ENCODE measurements at places on chromosomes 4 and X.
A peak's percentile ranks its signal among the peaks of the same experiment; 100 is the strongest.

- no peak for DNase-seq
Measured at GRCh38 chr4:94412019-94412657, 39.6 kb upstream of the PDLIM5 start.

- DNase-seq = peak; percentile 58
Measured at GRCh38 chrX:108704839-108705238, 31.5 kb downstream of the IRS4 start.

- no peak for DNase-seq
Measured at GRCh38 chr4:102735582-102735981, 25.2 kb downstream of the MANBA start.

- DNase-seq = peak; percentile 76
Measured at GRCh38 chr4:153266988-153267387, 62.7 kb downstream of the TRIM2 start.

- DNase-seq = no peak
Measured at GRCh38 chr4:154727540-154727939, 16.3 kb upstream of the LRAT start.

DNA sequence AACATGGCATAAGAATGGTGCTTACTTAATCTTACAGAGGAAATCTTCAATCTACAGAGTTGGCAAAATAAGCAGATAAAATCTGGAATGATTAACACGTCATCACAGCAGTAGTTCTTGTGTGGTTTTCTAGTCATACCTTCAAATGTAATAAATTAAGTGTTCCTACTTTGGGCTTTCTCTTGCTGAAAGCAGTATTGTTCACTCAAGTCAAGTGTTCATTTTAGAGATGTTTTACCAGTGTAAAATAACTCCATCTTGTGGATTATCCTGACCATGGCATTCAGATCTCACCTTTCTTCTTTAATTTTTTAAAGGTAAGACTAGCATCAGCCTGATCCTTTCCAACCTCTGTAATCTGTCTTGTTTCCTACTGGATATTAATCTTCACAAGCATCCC, 72.9 kb downstream of the ADAMTS3 start:
- DNase-seq = no peak

- no peak for DNase-seq
Measured at GRCh38 chr4:138389976-138390685, 148.0 kb upstream of the SLC7A11 start.

Measured in LNCaP clone FGC (cell line).